ENCODE measurements at places on chromosomes 2 and 18. TPM values are rescaled to one million over a fixed set of nuclear protein-coding genes. Genes with fewer than 3 reads are reported as not detected.

- no peak for DNase-seq
Measured at GRCh38 chr2:176818617-176819016, 394.0 kb upstream of the HNRNPA3 start.

CPO gene
- not detected for total RNA-seq

FHOD3 gene
- 5.7 TPM for total RNA-seq

GRCh38 chr2:28600181-28600580, 104.3 kb downstream of the PLB1 start:
- DNase-seq = no peak

DNA sequence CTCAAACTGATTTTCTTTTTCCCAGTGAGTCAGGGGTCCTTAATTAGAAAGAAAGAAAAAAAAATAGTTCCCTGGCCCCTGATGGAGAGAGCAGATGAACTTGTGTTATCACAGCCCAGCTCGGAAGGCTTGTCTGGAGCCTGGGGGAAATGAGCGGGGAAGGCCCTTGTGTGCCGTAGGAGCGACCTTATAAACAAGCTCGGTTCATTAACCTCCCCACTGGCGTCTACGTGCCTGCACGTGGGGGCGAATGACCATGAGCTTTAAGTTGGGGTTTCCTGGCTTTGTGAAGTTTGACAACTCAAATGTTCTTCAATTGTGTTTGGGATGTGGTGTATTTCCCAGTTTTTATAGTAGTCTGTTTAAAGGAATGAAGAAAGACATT, 69.5 kb downstream of the EPAS1 start:
- DNase-seq = no peak

AGAP1 gene
- total RNA-seq = 19.6 TPM

- DNase-seq = no peak
Measured at GRCh38 chr2:47690132-47690531, 92.8 kb upstream of the MSH6 start.

GRCh38 chr2:145325485-145325884, 805.6 kb upstream of the ZEB2 start:
- DNase-seq = no peak

DNA sequence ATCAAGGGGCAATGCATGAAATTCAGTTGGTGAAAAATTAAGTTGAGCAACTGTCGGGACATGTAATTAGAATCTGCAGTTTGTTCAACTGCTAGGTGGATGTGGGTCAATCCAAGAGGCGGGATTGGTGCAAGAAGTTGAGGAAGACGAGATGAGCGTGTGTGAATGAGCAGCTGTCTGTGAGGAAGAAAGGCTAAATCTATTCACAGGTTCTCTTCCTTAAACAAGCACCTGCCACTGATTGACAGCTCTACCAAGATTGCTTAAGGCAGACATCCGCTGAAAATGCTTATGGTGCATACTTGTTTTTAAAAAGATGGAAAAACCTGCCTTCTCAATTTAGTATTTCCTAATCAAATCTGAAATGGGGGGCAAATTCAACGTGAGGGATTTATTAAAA, 323.4 kb upstream of the THUMPD2 start:
- DNase-seq = no peak

DNA sequence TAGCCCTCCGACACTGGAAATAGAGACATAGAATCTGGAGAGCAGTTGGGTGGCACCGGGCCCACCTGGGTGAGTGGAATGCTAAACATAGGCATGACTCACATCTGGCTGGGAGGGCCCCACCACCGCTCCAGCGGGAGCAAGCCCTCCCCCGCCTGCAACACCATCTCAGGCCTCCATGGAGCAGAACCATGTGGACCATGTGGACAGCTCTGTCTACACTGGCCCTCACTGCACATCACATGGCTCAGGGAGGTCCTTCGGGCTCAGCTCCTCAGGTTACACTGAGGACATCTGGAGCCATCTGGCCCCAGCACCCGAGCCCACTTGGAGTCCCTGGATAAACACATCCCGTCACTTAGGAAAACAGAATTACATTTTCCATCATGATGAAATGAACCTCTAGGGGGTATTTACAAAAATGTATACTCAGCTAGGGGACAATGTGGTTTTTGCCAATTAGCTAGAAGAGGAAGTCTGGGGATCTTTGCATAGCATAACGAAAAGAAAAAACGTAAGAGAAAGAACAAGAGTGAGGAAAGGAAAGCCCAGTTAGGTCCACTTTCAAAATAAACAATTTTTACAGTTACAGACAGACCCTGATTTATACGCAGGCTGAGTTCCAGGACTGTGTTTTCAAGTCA, 30.7 kb upstream of the MLPH start:
- DNase-seq = no peak

- DNase-seq = no peak
Measured at GRCh38 chr18:3857544-3857943, 407.6 kb downstream of the TGIF1 start.

- DNase-seq = no peak
Measured at GRCh38 chr2:147810883-147811765, 33.7 kb upstream of the ACVR2A start.

GRCh38 chr2:239822146-239822831, 202.9 kb downstream of the NDUFA10 start:
- no peak for DNase-seq

DNA sequence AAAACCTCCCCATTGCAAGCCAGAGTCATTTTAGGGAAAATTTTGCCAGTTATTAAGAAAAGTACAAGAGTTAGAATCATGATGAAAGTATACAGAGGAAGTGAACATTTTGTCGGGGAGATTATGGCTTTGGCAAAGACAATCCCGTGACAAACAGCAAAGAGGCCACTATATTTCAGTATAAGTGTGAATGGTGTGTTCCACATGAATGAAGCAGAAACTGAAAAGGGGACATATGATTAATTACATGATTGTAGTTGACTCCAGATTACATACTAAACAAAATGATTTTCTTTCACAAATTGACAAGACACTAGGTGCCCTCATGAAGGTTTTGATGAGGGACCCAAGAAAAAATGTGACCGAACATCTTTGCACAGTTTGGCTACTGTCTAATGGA, 42.0 kb downstream of the SP140 start:
- DNase-seq = no peak

All from esophagus squamous epithelium (tissue), 5 donors.